ENCODE measurements at places on chromosomes 7 and 10. TPM values are rescaled to one million over a fixed set of nuclear protein-coding genes. Genes with fewer than 3 reads are reported as not detected.

DNA sequence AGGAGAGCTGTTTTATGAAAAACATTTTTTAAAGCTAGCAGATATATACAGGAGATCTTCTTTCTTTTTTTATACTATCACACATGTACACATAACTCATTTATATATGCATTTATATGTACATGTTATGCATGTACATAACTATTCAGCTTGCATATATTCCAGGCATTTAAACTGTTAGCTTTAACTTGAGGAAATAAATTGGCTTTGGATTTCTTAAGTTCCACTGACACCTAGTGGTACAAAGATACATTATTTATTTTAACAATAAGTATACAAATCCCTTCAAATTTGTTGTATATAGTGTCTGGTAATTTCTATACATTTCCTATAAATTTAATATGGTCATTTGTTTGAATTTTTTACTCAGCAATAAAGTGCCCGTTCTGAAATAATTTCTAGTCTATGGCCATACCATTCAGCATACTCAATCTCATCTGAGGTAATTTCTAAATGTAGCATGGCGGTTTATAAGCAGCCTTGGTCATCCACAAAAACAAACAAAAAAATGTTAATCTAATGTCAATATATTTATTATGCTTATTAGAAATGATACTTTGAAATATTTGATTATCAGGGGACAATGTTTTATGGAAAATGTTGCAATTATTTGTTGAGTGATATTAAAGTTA, 11.6 kb downstream of the ZDHHC6 start:
- DNase-seq = no peak

GRM8 gene
- total RNA-seq = not detected

DNA sequence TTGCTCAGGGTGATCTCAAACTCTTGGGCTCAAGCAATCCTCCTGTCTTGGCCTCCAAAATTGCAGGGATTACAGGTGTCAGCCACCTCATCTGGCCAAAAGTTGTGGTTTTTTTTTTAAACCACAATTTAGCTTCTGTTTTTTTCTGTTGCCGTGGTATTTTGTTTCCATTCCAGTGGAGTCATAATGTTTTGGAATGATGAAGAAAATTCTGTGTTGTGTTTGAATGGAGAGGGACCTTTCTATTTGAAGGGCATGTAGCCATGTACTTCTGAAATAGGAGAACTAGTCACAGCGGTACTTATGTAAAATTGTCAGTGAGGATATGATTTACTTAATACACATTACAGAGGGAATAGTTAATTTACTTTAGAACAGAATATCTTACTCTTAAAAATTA, 201.3 kb downstream of the ARL4A start:
- no peak for DNase-seq

DNA sequence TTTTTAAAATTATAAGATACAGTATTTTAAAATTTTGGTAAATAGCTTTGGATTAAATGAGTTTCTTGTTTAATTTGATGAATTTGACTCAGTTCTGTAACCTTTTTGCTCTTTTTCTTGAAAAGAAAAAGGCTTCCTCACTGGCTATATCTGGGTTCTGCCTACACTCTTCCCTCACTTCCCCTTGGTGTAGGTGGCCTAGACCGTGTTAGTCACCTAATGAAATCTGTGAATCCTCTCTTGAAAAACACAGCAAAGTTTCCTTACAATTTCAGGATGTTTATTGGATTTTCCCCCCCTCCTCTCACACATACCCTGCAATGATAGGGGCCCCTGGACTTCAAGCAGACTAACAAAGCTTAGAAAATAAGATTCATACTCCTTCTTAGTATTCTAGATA, 231.6 kb downstream of the ADK start:
- no peak for DNase-seq
